CD4-positive, alpha-beta T cell treated with Interleukin-4 for 1 hour (primary cell): ENCODE measurements at places on chromosomes 5 and 9.

DNA sequence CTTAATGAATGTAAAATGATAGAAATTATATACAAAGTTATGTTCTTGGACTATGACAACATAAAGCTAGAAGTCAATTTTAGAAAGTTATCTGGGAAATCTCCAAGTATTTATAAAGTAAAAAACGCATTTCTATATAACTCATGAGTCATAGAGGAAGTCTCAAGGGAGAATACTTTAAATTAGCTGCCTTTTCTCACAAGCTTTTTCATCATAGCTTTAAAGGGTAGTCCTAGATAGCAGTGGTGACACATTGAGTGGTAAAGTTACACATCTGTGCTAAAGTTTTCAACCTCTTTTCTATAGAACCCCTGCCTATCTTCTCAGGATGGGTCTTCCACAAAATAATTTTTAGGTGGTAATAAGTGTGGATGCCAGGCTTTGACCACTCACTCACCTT is 598.3 kb upstream of the FAM174A start:
- DNase-seq: no peak

DNA sequence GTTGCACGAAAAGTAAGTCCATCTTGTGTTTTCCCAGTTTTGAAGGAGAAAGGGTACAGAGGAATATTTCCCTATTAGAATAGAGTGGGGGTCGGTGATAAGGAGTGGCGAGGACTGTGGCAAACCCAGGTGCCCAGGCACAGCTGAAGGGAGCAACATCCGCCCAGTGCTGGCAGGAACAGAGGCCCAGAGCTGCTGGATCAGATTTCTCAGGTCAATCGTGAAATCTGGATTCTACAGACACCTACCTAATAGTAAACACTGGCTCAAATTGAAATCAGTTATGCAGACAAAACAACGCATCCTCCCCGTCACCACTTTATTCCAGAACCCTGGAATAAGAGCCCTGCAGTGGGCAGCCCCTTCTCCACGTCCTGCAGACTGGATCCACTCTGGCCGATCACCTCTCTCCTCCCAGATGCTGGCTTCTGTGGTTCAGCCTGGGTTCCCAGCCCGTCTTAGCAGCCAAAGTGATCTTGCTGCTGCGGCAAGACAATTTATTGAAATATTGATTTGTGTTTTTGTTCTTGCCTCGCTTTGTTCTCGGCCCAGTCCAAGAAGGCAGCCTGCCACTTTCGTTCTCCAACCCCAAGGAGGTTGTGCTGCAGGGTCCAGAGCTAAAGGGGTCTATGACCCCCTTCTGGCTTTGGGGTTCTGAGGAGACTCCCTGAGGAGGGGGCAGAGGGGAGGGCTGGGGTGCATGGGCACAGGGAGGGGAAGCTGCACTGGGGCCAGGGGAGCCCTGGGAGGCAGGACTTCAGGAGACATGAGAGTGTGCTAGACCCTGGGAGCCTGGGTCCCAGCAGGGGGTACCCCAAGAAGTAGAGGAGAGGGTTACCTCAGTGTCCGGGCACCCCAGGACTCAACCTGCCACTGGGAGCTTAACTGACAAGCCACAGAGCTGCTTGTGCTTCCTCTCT is 103.3 kb downstream of the ZNF354C start:
- DNase-seq: no peak

- DNase-seq: no peak
These were observed 76.9 kb downstream of the CDH6 start for GRCh38 chr5:31270396-31270795.

- no peak for DNase-seq
These were observed 300.3 kb upstream of the GRAMD2B start for GRCh38 chr5:126122942-126123341.

DNA sequence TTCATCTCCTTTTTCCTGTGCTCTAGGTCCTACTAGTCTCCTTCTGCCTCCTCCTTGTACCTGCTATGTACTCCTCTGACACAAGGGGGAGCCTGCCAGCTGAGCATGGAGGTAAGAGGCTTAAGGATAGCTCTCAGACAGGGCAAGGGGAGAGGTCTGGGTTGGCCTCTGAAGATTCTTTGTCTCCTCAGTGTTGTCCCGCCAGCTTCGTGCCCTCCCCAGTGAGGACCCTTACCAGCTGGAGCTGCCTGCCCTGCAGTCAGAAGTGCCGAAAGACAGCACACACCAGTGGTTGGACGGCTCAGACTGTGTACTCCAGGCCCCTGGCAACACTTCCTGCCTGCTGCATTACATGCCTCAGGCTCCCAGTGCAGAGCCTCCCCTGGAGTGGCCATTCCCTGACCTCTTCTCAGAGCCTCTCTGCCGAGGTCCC is 3.8 kb downstream of the CREB3 start:
- DNase-seq: peak; percentile 82

DNA sequence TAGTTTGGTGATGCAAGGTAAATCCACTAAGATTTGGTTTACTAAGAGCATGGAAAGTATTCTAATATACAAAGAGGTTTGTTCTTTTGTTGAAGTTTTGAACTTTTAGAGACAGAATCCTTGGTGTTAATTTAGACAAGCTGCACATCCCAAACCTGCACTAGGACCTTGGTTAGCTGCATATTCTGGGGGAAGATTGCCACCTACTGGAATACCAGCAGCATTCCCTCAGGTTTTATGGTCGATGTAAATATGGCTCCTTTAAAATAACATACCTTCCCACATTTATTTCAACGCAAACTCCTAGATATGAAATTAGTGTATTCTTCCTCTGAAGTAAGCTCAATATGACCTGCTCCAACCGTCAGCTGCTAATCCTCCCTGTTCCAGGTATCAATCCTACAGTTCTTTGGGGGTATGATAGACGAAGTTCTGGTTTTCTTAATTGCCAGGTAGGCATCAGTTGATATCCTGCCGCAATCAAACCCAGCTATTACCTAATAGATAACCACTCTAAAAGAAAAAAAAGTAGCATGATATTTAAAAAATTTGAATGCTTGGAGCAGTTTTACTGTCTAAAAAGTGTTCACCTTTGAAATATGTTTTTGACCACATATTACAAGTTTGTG is 624.1 kb downstream of the ISL1 start:
- no peak for DNase-seq

DNA sequence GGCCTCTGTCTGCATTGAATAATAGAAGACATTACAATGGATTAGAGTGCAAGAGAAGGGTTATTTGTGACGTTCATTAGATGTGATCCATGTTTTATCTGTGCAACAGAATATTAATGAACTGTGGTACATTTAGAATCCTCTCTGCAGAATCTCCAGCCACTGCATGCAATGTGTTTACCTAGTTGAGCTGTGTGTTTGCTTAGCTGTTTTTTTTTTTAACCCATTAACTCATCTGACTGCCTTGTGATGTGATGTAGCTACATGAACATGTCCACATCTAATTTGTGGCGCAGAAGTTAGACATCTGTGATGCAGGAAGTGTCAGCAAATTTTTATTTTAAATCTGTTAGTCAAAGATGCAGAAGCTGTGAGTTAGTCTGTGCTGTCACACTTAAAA is 236.9 kb downstream of the CD180 start:
- DNase-seq: no peak

DNA sequence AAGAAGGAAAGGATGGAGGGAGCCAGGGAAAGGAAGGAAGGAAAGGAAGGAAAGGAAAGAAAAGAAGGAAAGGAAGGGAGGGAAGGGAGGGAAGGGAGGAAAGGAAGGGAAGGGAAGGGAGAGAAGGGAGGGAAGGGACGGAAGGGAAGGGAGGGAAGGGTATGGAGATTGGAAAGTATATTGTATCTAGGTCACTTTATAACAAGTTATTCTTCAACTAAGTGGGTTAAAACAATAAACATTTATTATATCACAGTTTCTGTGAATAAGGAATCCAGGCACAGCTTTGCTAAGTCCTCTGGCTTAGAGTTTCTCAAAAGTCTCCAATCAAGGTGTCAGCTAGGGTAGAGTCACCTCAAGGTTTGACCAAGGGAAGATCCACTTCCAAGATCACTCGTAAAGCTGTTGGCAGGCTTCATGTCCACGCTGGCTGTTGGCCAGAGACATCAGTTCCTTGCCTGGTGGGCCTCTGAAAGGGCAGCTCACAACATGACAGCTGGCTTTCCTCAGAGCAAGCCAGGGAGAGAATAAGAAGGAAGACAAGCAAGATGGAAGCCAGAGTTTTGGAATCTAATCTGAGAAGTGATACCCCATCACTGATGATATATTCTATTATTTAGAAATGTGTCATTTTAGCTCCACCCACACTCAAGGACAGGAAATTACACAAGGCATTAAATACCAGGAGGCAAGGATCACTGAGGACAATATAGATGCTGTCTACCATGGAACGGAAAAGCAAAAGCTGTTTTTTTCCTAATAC is 105.1 kb downstream of the DEPDC1B start:
- no peak for DNase-seq

DNA sequence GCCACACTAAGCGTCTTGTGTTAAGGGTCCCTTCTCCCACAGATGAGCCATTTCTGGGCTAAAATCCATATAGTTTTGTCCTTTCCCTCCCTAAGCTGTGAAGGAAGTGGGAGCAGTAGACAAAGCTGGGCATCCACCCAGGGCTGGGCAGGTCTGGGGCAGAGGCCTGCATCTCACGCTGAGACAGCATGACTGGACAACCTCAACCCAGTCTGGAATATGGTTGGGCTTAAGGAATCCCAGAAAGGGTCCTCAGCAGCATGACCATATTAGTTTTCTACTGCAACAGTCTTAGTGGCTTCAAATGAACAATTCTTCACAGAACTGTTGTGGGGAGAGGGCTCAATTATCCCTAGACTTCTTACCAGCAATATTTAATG is 173.8 kb downstream of the AUH start:
- no peak for DNase-seq

GRCh38 chr9:113649855-113650206 is 186.3 kb downstream of the RGS3 start:
- no peak for DNase-seq
